ENCODE measurements at places on chromosomes 4 and X. TPM values are rescaled to one million over a fixed set of nuclear protein-coding genes. Genes with fewer than 3 reads are reported as not detected.
A peak's percentile ranks its signal among the peaks of the same experiment; 100 is the strongest.

GRCh38 chr4:125045311-125045710, 269.4 kb upstream of the FAT4 start:
- H3K4me3 ChIP-seq = no peak overlapping the region
- DNase-seq = no peak
- no peaks in the 10 kb centered on the region for H3K27me3 ChIP-seq
- no peak overlapping the region for H3K27ac ChIP-seq

DNA sequence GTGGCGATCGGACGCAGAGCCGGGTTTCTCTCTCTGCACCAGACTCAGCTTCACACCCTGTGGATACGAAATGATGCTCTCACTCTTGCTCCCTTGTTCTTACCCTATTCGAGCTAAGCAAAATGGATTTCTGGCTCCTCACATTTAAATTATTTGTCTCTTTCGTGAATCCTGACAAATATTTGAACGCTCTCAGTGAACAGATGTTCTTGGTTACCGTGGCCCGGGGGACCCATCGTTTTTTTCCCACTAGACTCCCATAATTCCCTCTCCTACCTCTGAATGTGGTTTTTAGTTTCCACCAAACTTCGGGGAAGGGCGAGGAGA, 630 bp downstream of the SMARCA5 start:
- H3K4me1 ChIP-seq = peaks cover 8% of the 10 kb centered on the region
- DNase-seq = no peak
- H3K27ac ChIP-seq = peak overlapping the region; percentile 99

GRCh38 chr4:168883513-168883912, 126.5 kb downstream of the CBR4 start:
- H3K36me3 ChIP-seq = no peaks in the 10 kb centered on the region
- no peak overlapping the region for H3K4me3 ChIP-seq
- peaks cover 7% of the 10 kb centered on the region for H3K4me1 ChIP-seq
- no peaks in the 10 kb centered on the region for H3K27me3 ChIP-seq

DNA sequence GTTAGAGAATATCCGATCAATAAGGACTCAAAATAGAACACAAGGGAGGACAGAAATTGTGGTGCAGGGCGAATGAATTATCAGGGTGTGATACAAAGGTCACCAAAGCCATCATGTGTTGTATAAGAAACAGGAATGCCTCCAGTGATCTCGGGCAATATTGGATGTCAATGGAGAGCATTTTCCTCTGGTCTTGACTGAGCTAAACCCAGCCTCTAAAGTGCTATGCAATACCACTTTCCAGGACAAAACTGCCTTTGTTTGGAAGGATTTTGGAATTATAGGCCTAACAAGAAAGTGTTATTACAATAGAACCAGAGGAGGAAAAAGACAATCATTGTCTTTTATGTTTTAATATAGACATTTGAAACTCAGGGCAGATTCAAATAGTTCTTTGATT, 281.7 kb downstream of the CHM start:
- DNase-seq = no peak
- no peak overlapping the region for H3K27ac ChIP-seq
- H3K4me3 ChIP-seq = no peak overlapping the region
- H3K36me3 ChIP-seq = no peaks in the 10 kb centered on the region
- H3K27me3 ChIP-seq = no peaks in the 10 kb centered on the region

- H3K4me3 ChIP-seq = no peak overlapping the region
- DNase-seq = no peak
- no peaks in the 10 kb centered on the region for H3K27me3 ChIP-seq
These were observed 6.2 kb downstream of the PNCK start for GRCh38 chrX:153667281-153667955.

- no peaks in the 10 kb centered on the region for H3K36me3 ChIP-seq
- H3K4me3 ChIP-seq = no peak overlapping the region
- no peaks in the 10 kb centered on the region for H3K4me1 ChIP-seq
- DNase-seq = no peak
- no peak overlapping the region for H3K27ac ChIP-seq
These were observed 68.2 kb upstream of the TENM3 start for GRCh38 chr4:182174979-182175378.

DNA sequence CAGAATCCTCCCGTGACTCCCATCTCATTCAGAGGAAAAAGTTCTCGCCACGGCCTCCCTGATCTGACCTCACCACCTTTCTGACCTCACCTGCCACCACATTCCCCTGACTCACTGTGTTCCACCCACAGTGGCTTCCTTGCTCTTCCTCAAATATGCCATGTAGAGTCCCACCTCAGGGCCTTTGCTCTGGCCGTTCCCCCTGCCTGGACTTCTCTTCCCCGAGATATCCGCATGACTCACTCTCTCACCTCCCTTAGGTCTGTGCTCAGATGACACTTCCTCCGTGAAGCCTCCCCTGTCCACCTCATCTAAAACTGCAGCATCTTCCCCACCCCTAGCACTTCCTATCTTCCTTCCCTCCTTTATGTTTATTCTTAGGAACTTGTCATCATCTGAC, 7.2 kb upstream of the TSPYL2 start:
- H3K36me3 ChIP-seq = no peaks in the 10 kb centered on the region
- no peak overlapping the region for H3K27ac ChIP-seq
- no peak overlapping the region for H3K4me3 ChIP-seq

- no peak overlapping the region for H3K27ac ChIP-seq
- H3K27me3 ChIP-seq = no peaks in the 10 kb centered on the region
- no peak for DNase-seq
- H3K36me3 ChIP-seq = no peaks in the 10 kb centered on the region
These were observed 3.2 kb upstream of the UGT2B7 start for GRCh38 chr4:69092980-69093568.

GRCh38 chrX:48522291-48522690, 683 bp downstream of the EBP start:
- H3K27me3 ChIP-seq = no peaks in the 10 kb centered on the region
- peaks cover 28% of the 10 kb centered on the region for H3K4me1 ChIP-seq
- peak overlapping the region; percentile 90 for H3K27ac ChIP-seq
- peak overlapping the region; percentile 66 for H3K4me3 ChIP-seq

DNA sequence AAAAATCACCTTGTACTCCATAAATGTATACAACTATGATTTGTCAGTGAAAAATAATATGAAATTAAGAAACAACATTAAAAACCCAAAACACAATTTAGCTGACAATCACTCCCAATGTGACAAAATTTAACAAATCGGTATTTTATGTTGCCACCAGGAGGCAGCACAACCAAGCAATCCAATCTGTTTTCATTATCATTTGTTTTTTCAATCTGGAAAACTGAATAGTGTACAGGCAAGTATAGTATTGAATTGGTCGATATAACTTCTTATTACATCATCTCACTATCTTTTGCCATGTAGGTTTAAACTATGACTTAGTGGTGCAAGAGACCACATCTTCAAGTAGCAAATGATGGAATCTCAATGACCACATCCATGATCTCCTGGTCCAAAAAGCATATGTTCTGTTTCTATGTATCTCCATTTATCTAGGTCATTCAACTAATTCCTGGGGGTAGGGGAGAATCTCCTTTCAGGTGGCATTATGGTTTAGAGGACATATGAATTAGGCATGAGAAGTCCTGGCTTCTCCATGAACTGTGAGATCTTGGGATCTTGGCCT, 112.9 kb upstream of the AGA start:
- H3K4me3 ChIP-seq = no peak overlapping the region
- no peaks in the 10 kb centered on the region for H3K4me1 ChIP-seq
- DNase-seq = peak; percentile 26
- H3K27me3 ChIP-seq = no peaks in the 10 kb centered on the region
- no peaks in the 10 kb centered on the region for H3K36me3 ChIP-seq

GRCh38 chr4:39526765-39527295, 409 bp downstream of the UGDH start:
- no peaks in the 10 kb centered on the region for H3K36me3 ChIP-seq
- no peaks in the 10 kb centered on the region for H3K27me3 ChIP-seq
- H3K4me1 ChIP-seq = peaks cover 18% of the 10 kb centered on the region
- DNase-seq = peak; percentile 52

GRCh38 chr4:94814237-94814636, 56.5 kb downstream of the BMPR1B start:
- no peak overlapping the region for H3K27ac ChIP-seq
- H3K27me3 ChIP-seq = no peaks in the 10 kb centered on the region

DNA sequence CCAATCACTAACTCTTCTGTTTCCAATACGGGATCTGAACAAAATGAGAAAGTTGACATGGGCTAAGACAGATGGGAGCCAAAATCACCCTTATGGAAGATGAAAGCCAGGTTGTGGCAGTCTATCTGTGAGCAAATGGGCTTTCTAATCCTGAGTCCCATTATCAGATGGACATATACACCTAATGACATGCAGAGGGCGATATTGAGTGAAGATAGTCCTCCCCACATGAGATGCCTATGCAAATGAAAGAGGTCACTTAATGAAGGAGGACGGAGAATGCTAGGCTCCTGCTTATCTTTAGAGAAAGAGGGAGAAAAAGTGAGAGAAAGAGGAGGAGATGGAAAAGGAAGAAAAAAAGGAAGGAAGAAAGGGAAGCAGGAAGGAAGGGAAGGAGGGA, 547.5 kb downstream of the NLGN4X start:
- no peaks in the 10 kb centered on the region for H3K36me3 ChIP-seq
- H3K4me1 ChIP-seq = no peaks in the 10 kb centered on the region
- H3K27ac ChIP-seq = no peak overlapping the region
- DNase-seq = no peak

- H3K36me3 ChIP-seq = no peaks in the 10 kb centered on the region
- no peak overlapping the region for H3K27ac ChIP-seq
- DNase-seq = no peak
- H3K4me1 ChIP-seq = no peaks in the 10 kb centered on the region
- no peak overlapping the region for H3K4me3 ChIP-seq
These were observed 421.0 kb downstream of the ADAM29 start for GRCh38 chr4:175339100-175339707.

- no peaks in the 10 kb centered on the region for H3K36me3 ChIP-seq
- no peak overlapping the region for H3K4me3 ChIP-seq
- peaks cover 6% of the 10 kb centered on the region for H3K4me1 ChIP-seq
- DNase-seq = no peak
These were observed 134.4 kb downstream of the AFF1 start for GRCh38 chr4:87069037-87069742.

- H3K27me3 ChIP-seq = no peaks in the 10 kb centered on the region
- no peak overlapping the region for H3K4me3 ChIP-seq
- DNase-seq = no peak
- H3K36me3 ChIP-seq = no peaks in the 10 kb centered on the region
These were observed 83.6 kb downstream of the PARM1 start for GRCh38 chr4:75016472-75016871.

DNA sequence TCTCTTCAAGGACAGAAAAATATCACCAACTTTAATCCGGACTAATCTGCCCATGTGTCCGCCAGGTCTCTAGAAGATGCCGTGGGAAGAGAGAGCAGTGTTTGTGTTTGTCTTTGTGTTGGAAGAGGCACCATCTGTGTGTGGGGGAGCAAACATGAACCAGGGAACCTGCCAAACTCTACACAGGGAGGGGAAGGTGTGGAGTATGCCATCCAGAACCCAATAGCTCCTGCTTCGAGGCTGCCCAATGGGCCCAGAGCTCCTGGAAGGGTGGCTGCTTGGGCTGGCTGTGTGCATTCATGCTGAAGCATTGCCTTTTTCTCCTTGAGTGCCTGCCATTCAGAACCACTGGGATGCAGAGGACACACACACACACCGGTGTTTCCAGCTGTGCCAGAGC, 536.2 kb downstream of the MID1IP1 start:
- DNase-seq = no peak
- no peaks in the 10 kb centered on the region for H3K36me3 ChIP-seq
- H3K27ac ChIP-seq = no peak overlapping the region
- H3K4me1 ChIP-seq = no peaks in the 10 kb centered on the region
- no peak overlapping the region for H3K4me3 ChIP-seq

- no peak overlapping the region for H3K27ac ChIP-seq
- no peak for DNase-seq
- H3K4me3 ChIP-seq = no peak overlapping the region
These were observed 45.8 kb upstream of the UXT start for GRCh38 chrX:47704736-47705135.

DNA sequence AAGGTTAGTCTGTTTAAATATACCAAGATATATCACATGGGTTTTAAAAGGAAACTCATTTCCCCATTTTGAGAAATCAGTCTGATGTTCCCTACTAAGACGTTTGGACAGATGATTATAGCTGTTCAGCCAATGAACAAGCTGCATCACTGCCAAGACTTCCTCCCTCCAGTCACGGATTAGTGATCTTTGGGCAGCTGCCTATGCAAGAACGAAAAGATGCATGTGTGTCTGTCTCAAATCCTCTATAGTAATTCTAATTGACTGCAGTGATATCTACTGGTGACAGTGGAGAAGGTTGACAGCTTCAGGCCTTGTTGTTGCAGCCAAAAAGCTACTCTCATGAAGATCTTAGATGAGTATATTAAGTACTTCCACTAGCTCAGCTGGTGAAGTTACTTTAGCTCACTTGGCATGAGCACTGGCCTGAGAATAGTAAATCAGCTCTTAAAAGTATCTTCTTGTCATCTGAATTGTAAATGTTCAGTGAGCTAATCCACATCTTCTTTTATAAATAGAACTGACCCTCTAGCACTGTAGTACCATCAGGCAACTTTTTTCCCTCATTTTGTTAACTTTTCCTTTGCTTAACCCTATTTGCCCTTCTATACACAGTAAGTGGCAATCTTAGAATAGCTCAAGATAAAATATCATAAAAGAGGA, 134.5 kb upstream of the PCDH10 start:
- no peak overlapping the region for H3K27ac ChIP-seq
- no peak for DNase-seq
- no peak overlapping the region for H3K4me3 ChIP-seq
- H3K27me3 ChIP-seq = no peaks in the 10 kb centered on the region

DNA sequence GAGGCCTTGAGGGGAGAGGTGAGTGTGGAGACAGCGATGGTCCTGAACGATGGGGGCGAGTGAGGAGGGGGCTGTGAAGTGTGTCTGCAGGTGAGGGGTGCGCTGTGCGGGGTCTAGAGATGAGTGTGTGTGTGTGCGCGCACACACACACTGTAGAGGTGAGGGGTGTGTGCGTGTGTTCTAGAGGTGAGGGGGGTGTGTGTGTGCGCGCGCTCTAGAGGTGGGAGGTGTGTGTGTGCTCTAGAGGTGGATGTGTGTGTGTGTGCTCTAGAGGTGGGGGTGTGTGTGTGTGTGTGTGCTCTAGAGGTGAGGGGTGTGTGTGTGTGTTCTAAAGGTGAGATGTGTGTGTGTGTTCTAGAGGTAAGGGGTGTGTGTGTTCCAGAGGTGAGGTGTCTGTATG, 574 bp downstream of the BST1 start:
- H3K27ac ChIP-seq = no peak overlapping the region
- H3K4me3 ChIP-seq = peak overlapping the region; percentile 51
- no peaks in the 10 kb centered on the region for H3K36me3 ChIP-seq

The LANCL3 gene
- total RNA-seq = 2.0 TPM

The FHL1 gene
- total RNA-seq = 3.7 TPM

The MAGEA9 gene
- not detected for total RNA-seq

The CTAG1B gene
- not detected for total RNA-seq

The GPRASP1 gene
- total RNA-seq = 12.2 TPM

The TCEANC gene
- 17.8 TPM for total RNA-seq

The XAGE2 gene
- not detected for total RNA-seq

The PRKG2 gene
- total RNA-seq = 1.2 TPM

The EDA2R gene
- total RNA-seq = 0.43 TPM

The FATE1 gene
- not detected for total RNA-seq

The PWWP3B gene
- total RNA-seq = not detected

The PPBP gene
- total RNA-seq = 56.9 TPM

The MXRA5 gene
- not detected for total RNA-seq

The PPM1K gene
- total RNA-seq = 68.0 TPM

Measured in natural killer cell (primary cell).